ENCODE measurements at places on chromosomes 3 and 15.

- no peak for DNase-seq
Measured at GRCh38 chr3:100029689-100030088, 84.6 kb downstream of the FILIP1L start.

GRCh38 chr3:77976079-77976478 is 936.2 kb downstream of the ROBO2 start:
- no peak for DNase-seq

GRCh38 chr3:42830437-42831320 is 21.4 kb downstream of the ACKR2 start:
- peak; percentile 58 for DNase-seq

- no peak for DNase-seq
Measured at GRCh38 chr15:63970621-63971426, 75.5 kb downstream of the DAPK2 start.

DNA sequence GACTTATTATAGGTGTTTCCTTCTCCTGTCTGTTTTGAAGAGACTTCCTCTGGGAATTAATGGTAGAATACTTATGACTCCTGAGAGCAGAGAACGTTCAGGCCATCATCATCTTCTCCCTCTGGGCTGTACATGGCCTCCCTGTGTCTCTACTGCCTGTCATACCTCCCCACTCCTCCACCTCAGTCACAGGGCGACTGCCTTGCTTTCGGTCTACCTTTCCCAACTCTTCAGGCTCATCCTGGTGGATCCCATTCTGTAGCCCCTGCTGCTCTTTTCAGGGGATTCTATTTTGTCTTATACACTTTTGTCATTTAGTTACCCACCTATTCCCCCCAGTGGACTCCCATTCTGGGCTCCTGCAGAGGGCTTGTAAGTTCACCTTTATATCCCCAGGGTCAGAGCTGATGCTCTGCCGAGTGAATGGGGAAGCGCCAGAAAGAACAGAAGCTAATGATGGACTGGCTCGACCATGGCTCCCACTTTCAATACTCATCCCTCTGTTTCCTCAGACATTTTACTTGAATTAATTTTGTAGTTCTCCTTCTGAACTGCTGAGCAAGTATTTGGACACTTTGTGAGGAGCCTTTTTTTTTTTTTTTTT is 28.6 kb downstream of the FNDC3B start:
- DNase-seq: no peak

- DNase-seq: no peak
Measured at GRCh38 chr3:151197981-151198767, 4.8 kb downstream of the GPR171 start.

DNA sequence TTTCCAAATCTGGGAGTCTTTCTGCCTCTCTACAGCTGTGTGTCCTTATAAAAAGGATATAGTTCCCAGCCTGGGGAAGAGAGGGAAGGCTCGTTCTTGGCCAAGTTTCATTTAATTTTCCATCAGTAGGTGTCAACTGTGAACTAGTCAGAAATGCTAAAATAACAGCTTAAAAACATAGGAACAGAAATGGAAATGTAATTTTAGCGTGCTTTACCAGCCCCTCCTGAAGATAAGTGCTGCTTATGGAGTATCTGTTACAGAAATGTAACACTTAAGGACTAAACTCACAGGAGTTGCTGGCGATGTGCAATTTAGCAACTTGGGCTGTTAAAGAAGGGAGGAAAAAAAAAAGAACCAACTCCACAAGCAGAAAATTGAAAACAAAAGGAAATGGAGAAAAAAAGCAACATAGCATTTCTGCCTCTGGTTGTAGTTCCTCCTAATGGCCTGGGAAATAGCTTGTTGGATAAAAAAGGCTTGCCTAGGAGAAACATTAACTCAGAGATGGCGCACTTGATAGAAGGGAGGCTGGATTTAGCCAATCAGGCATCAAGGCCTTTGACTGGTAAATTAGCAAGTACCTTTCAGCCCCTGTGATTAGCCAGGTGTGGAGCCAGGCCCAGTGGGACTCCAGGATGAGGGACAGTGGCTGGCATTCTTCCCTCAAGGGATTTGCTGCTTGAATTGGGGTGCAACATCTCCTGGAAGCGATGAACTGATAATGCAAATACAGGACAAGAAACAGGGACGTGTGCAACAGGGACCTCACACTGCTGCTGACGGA is 84.3 kb downstream of the RPLP1 start:
- DNase-seq: no peak

DNA sequence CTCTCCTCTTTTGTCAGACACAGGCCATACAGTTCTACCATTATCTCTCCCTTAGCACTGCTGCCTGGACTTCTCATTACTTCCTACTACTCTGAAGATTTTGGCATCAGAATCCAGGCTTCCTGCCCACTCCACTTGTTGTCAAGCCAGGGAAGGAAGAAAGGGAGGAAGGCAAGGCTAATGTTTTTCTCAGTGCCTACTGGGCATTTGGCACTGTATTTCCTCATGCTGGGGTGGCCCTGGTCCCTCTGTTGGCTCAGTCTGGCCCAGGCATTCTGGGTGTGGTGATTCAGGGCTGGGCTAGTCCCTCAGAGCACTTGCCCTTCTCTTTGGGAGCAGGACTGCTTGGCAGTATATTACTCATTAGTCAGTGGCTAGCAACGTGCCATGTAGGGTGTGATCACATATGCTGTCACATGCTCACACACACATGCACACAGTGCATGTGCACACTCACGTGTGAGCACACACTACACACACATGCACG is 52.9 kb downstream of the BSN start:
- DNase-seq: no peak

DNA sequence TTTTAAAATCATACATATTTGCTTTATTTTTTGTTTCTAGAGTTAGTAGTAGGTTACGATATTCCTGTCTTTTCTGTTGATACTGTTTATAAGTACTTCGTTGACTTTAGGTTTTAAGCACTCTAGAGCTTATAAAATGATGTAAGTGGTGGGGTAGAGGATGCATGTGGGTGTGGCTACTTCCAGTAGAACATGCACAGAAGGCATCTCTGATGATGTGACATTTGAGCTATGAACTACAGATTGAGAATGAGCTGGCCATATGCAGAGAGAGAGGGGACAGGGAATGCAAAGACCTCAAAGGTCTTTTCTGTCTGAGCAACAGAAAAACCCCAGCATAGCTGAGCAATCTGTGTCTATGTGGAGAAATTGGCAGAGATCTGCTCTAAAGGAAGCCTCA is 233.9 kb upstream of the STAC start:
- DNase-seq: no peak

GRCh38 chr15:43102187-43102586 is 3.7 kb downstream of the UBR1 start:
- no peak for DNase-seq

GRCh38 chr3:146912241-146913015 is 307.3 kb upstream of the PLSCR5 start:
- DNase-seq: no peak

GRCh38 chr15:51837792-51838251 is 8.4 kb downstream of the TMOD3 start:
- DNase-seq: peak; percentile 20

DNA sequence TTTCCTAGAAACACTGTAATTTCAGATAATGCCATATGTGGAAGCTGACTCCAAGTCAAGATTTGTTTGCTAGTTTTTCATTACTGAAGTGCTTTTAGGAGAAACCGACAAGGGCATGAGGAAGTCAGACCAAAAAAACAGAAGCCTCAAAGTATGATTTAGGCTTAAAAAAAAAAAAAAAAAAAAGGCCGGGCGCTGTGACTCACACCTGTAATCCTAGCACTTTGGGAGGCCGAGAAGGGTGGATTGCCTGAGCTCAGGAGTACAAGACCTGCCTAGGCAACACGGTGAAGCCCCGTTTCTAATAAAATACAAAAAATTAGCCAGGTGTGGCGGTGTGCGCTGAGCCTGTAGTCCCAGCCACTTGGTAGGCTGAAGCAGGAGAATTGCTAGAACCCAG is 11.6 kb downstream of the RPL15 start:
- no peak for DNase-seq

DNA sequence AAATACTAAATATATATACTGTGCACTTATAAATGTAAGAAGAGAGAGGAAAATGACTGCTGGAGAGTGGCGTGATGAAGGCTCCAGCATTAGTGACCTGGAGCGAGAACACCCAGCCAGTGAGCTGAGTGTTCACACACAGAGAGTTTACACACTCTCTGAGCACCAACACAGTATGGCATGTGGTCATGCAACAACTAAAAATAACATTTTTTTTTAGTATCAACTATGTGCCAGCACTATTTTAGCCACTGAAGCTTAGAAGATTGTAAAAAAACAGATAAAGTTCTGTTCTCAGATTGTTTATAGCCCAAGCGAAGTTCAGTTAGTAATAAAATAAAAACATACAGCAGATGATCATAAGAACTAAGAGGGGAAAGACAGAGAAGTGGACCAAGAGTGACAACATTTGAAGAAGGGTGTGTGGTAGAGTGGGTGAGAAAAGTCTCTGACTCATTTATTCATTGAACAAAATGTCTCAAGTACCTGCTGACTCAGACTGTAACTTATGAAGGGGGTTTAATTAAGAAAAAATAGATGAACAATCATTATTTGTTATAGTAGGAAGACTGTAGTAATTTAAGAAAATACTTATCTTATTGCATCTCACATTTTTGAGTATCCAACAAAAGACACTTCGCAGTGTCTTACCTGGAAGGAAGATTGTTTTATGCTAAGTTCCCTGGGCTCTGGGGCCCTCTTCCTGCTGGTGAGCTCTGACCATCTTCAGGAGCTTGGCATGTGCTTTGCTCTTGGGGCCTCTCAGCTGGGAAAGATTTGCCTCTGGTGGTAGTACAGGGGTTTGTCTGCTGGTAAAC is 43.8 kb downstream of the GAP43 start:
- DNase-seq: no peak

GRCh38 chr3:158845765-158846350 is 44.0 kb downstream of the MFSD1 start:
- DNase-seq: peak; percentile 47

GRCh38 chr3:107604057-107604822 is 81.5 kb downstream of the BBX start:
- no peak for DNase-seq

- no peak for DNase-seq
Measured at GRCh38 chr15:27339138-27339537, 368.2 kb downstream of the GABRG3 start.

DNA sequence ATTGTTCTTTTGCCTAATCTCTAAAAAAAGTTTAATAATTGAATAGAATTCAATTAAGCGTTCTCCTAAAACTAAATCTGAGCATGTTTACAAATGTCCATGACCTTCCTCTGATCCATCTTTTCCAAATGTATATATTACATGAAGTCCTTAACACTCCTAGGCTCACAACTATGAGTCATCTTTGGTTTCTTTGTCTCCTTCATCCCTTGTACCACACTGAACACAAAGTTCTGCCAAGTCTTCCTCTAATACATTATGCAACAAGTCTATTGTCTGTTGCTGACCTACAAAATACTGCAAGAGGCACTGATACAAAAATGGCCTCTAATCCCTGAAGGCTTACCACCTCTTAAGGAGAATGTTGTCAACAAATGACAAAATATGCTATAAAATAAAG is 550.2 kb downstream of the PYDC2 start:
- no peak for DNase-seq

DNA sequence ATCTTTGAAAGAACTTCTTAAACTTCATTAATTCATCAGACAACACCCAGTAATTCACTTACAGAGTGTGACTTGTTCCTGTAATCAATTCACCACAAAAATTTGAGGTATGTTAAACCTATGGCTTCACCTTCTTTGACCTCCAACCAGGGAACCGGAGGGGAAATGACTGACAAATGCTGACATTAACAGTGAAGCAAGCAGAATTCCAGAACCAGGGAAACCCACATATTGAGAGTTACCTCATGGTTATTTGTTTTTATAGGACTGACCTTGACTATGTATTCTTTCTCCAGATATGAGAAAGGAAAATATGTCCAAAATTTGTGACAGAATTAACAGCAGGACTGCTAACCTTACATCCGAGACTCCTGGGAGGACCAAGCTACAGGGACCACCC is 2.7 kb downstream of the P3H2 start:
- no peak for DNase-seq

DNA sequence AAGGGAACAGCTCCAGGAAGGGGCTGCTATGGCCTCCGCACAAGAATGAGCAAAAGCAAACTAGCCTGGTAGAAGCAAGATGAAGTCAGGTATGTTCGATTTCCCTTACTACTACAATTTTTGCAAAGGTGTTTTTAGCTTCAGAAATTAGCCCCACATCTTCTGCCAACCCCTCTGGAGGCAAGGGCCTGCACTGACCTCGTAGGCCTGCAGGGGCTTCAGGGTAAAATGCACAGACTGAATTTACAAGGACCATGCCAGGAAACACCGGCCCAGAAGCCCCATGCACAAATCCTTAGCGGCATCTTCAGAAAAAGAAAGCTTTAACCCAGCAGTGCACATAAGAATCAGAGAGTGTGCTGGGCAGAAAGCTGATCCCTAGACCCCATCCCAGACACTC is 53.0 kb downstream of the SLC6A1 start:
- DNase-seq: no peak

- no peak for DNase-seq
Measured at GRCh38 chr3:53495520-53496391, 1.3 kb downstream of the CACNA1D start.

- DNase-seq: no peak
Measured at GRCh38 chr3:52238193-52238760, 681 bp downstream of the TWF2 start.

DNA sequence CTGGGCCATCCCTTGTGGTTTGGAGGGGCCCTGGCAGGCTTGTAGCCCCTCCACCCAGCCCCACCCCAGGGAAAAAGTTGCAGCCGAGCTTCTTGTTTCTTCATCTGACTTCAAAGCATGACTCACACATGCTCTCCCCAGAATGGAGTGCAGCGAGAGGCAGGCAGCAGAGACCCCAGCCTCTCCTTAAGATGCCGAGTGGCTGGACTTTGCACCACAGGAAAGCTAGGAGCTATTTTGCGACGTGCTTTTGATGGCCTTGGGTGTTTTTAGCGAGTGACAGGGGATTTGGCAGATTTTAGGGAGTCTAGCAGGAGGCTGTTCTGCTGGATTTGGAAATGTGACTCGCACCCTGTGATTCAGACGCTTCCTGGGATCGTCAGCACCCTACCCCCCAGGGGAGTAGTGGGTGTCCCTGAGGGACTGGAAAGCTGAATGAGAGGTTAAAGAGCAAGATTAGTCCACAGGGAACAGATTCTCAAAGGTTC is 14.2 kb downstream of the BAHD1 start:
- peak; percentile 86 for DNase-seq

- peak; percentile 63 for DNase-seq
Measured at GRCh38 chr3:137792626-137793271, 28.6 kb downstream of the SOX14 start.

DNA sequence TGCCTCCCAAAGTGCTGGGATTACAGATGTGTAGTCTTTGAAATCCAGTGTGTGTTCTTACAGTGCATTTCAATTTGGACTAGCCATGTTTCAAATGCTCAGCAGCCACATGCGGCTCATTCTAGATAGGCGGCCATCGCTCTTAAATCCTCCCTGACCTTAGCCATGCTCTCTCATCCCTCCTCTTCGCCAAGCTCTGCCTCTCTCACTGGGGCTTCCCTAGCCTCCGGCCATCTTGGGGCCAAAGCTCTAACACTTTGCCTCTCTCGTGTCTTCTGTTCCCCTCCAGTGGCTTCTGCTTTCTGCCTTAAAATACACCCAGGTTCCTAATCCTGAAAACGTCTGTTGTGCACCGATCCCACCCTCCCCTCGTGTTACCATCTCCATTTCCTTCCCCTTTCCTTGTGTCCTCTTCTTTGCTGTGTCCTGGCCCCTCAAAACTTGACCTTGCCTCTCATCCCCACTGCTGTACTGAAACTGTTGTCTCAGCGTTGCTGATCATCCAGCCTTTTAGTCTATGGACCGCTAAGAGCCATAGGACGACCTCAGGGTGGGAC is 1.4 kb upstream of the GHRL start:
- DNase-seq: peak; percentile 61

GRCh38 chr3:177194299-177194698 is 3.0 kb downstream of the TBL1XR1 start:
- no peak for DNase-seq

- DNase-seq: no peak
Measured at GRCh38 chr3:148395821-148396220, 301.9 kb upstream of the AGTR1 start.

Data from NB4 (cell line).